ENCODE measurements at places on chromosomes 6 and 20.

DNA sequence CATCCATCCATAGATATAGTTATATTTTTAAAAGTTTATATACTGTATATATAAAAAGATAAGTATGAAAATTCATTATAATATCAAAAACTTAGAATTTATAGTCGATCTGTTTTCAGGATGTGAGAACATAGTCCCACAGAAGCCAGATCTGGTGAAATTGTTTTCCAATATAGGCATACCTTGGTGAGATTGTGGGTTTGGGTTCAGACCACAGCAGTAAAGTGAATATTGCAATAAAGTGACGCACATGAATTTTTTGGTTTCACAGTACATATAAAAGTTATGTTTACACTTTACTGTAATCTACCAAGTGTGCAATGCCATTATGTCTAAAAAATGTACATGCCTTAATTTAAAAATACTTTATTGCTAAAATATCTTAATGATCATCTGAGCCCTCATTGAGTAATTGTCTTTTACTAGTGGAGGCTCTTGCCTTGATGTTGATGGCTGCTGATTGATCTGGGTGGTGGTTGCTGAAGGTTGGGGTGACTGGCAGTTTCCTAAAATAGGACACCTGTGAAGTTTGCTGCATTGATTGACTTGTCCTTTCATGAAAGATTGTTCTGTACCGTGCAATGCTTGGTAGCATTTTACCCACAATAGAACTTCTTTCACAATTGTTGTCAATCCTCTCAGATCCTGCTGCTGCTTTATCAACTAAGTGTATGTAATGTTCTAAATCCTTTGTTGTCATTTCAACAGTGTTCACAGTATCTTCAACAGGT, 29.8 kb downstream of the AIG1 start:
- no peak for DNase-seq

DNA sequence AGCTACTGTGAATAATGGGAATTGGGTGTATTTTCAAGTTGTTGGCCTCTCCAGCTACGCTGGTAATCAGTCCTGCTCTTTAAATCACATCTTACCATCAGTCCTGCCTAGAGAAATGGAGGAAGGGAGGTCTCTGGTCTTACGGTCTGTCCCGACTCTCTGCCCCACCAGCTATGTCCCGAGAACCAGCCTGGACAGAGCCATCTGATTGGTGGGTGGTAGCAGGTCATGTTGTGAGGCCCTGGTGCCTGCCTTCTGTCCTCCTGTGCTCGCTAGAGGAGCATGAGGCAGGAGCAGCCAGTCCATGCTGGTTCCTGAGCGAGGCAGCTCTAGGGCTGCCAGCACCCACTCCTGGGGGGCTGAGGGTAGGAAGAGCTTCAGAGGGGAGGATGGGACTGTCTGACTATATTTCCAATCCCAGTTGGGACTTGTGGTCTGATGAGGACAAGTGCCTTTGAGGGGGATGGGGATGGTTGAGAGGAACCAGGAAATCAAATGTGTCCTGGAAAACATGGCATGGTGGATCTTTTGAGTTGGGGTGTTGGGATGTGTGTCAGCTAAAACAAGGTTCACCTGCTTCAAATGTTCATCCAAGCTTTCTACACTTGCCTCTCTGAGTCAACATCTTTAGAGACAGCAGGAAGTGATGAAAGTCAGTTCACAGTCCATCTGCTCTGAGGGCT, 33.0 kb downstream of the SYNJ2 start:
- no peak for DNase-seq

- DNase-seq, result peak; percentile 75
Measured at GRCh38 chr20:63706852-63707557, 771 bp downstream of the ARFRP1 start.

DNA sequence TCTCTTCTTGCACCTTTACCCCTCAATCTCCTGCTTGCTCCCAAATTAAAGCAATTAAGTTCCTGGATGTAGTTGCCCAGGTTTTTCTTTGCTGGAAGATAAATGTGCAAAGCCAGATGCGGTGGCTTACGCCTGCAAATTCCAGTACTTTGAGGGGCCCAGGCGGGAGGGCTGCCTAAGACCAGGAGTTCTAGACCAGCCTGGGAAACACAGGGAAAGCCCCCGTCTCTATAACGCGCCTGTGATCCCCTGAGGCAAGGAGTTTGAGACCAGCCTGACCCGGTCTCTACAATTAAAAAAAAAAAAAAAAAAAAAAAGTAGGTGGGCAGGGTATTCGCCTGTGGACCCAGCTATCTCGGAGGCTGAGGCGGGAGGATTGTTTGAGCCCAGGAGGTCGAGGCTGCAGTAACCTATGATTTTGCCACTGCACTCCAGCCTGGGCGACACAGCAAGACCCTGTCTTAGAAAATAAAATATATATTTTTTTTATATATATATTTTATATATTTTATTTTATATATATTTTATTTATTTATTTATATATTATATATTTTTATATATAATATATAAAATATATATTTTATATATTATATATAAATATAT, 461 bp upstream of the DCDC2 start:
- no peak for DNase-seq

- DNase-seq, result no peak
Measured at GRCh38 chr20:14829906-14830305, 492.5 kb upstream of the FLRT3 start.

GRCh38 chr6:108030211-108030610, 44.3 kb downstream of the OSTM1 start:
- DNase-seq, result no peak

- no peak for DNase-seq
Measured at GRCh38 chr20:53224851-53225250, 252.7 kb downstream of the TSHZ2 start.

GRCh38 chr6:47492355-47492754, 14.8 kb downstream of the CD2AP start:
- DNase-seq, result no peak

- no peak for DNase-seq
Measured at GRCh38 chr20:38460040-38460623, 12.5 kb upstream of the RALGAPB start.

DNA sequence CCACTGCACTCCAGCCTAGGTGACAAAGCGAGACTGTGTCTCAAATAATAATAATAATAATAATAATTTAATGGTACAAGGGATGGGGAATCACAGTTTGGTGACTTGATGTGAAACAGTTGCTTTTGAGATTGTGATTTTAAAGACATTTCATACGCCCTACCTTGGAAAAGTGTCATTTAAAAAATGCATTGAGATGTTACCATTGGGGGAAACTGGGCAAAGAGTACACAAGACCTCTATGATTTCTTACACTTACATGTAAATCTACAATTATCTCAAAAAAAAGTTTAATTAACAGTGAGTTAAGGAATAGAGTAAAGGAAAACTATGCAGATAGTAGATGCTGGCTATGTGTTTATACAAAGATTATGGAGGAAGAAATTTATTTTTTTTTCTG, 22.3 kb downstream of the ADTRP start:
- no peak for DNase-seq

GRCh38 chr6:106882601-106883518, 91.7 kb downstream of the CD24 start:
- DNase-seq, result no peak

- no peak for DNase-seq
Measured at GRCh38 chr6:167759912-167760311, 66.8 kb upstream of the AFDN start.

DNA sequence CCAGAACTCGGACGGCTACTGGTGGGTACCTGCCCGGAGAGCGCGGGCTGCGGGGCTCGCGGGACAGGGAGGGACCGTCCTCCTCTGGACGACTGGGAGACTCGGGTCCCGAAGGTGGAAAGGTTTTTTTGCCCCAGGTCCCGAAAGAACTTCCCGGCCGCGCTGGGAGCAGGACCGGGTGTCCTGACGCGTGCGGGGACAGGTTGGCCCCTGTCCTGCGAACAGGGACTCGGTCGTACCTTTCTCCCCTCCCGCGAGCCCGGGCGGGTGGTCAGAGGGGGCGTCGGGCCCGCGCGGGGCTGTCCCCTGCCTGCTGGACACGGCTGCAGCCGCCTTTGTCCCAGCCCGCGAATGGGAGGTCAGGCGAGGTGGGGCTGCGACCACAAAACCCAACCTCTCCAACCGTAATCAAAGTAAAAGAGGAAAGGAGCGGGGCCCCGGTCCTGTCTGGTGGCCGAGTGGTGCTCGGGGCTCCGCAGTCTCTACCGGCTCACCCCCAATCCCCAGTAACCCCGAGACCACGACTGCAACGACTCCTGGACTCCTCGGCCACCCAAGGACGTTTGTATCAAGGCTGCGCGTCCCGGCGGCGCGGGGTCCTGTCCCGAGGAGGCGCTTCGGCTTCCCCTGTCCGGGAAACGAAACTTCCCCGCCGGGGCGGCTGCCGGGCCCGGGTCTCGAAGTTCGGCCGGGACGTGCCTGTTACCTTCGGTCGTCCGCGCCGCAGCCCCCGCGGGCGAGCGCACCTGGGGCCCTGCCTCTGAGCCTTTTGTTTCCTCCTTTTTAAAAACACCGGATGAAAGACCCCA, 798 bp downstream of the DSP start:
- no peak for DNase-seq

GRCh38 chr6:123676793-123677192, 40.0 kb upstream of the TRDN start:
- DNase-seq, result no peak

GRCh38 chr20:63212792-63213191, 3.1 kb downstream of the YTHDF1 start:
- no peak for DNase-seq

DNA sequence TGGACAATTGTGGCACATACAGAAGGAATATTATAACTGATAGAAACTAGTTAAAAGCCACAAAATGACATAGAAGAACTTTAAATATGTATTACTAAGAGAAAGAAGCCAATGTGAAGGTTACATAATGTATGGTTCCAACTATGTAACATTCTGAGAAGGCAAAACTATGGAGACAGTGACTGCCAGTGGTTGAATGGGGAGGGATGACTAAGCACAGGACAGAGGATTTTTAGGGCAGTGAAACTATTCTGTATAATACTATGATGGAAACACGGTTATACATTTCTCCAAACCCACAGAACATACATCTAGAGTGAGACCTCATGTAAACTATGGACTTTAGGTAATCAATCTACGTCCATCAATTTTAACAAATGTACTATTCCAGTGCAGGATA, 22.4 kb downstream of the SYNCRIP start:
- DNase-seq, result no peak

GRCh38 chr6:159308198-159308597, 139.0 kb downstream of the FNDC1 start:
- no peak for DNase-seq

GRCh38 chr6:141077355-141078333, 1055.1 kb upstream of the GJE1 start:
- DNase-seq, result peak; percentile 19

DNA sequence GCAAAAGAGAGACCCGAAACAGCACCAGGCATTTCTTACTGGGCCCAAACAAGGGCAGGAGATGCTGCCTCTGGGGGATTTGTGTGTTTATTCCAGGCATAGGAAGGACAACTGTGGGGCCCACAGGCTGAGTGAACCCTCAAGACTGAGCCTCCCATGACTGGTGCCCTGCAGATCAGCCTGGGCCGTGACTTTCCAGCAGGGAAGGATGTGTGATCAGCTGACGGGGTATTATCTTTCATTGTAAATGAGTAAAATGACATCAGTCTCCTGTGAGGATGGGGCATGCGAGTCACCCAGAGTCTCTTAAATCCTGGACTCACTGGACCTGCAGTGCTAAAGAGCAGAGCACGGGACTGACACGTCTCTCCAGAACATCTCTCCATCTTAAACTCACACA, 3.9 kb upstream of the TEAD3 start:
- no peak for DNase-seq

- no peak for DNase-seq
Measured at GRCh38 chr20:32050851-32051556, 1.0 kb upstream of the HCK start.

- no peak for DNase-seq
Measured at GRCh38 chr6:144033816-144034735, 26.0 kb upstream of the PLAGL1 start.

DNA sequence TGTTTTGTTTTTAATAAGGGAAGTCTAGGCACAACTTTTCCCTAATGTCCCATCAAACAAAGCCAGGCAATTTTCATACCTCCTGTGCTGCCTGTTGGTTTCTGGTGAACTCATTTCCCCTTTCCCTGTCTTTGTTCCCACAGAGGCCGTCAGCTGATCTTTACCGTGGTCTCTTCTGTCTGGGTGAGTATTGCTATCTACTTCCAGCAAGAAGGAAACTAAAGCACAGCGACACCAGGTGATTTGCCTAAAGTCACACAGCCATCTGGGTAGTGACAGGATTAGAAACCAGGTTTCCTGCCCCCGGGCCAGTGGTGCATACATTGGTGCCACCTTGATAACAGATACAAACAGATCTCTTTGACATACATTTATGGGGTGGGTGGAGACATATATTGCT, 59.6 kb downstream of the RAB44 start:
- peak; percentile 52 for DNase-seq

DNA sequence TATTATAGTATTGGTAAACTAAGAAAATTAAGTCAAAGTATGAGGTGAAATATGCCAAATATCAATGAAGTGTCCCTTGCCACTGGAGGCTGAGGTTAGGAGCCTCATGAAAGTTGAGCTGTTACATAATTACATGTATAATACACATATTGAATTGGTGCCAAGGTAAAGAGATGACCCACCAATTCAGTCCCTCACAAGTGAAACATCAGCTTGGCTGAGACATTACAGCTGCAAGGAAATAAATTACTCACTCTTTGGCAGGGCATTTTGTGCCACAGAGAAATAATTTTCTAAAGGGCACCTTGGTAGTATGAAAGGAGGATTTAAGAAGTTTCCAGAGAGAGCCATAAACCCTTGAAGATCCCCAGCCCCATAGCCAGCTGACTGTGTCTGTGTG, 127.4 kb downstream of the ADGRG6 start:
- DNase-seq, result no peak

DNA sequence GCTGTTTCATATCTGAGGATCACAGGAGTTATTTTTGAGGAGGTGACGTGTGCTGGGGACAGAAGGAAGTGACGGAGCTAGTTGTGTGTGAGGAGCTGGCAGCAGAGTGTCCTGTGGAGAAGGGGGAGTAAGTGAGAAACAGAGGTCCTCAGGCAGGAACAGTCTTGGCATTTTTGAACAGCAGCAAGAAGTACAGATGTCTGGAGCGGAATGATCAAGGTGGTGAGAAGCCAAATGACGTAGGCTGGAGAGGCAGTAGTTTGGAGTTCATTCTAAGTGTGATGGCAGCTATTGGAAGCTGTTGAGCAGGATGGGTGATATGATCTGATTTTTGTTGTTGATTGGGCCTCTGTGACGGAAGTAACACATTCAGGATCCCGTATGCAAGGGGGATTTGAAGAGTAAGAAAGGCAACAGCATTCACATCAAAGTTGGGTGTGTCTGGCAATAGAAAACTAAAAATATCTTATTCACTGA, 52.3 kb downstream of the SOBP start:
- no peak for DNase-seq

- no peak for DNase-seq
Measured at GRCh38 chr6:74603322-74604076, 602.4 kb downstream of the COL12A1 start.

- DNase-seq, result no peak
Measured at GRCh38 chr6:39088331-39088730, 26.7 kb downstream of the SAYSD1 start.

- no peak for DNase-seq
Measured at GRCh38 chr6:36025260-36025931, 955 bp upstream of the SLC26A8 start.
